ENCODE measurements at places on chromosomes 2 and 18.

GRCh38 chr2:73970850-73971471, 13.7 kb upstream of the TET3 start:
- DNase-seq: no peak

DNA sequence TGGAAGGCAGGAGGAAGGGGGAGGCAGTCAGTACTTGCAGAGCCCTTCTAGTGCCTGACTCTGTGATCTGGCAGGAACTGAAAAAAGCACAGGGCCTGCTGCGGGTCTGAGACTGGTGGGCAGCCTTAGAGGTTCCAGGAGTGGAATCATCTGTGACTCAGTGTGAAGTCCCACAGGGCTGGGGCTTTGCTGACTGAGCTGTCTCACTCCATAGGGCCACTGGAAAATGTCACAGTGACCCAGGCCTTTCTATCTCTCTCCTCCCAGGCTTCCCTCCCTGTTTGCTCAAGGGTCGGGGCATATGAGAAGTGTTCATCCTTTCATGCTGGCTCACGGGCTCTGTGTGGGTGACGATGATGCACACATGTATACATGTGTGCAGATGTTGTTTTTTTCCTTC, 47.1 kb upstream of the ZFP36L2 start:
- DNase-seq: no peak

DNA sequence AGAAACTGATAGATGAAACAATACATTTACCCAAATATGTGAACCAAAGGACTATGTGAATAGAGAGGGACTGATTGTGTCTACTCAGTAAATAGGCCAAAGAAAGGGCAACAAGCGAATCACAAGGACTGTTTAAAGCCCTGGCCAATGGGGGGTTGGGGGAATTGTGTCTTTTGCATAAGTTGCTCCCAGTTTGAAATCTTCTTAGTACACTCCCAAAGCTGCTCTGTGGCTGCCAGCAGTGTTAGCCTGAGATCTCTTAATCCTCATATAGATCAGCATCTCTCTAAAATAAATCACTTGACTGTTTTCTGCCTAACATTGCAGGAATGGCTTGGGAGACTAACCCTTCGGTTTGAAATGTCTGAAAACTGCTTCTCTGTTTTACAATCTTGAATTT, 236.4 kb downstream of the PLCL1 start:
- DNase-seq: no peak

DNA sequence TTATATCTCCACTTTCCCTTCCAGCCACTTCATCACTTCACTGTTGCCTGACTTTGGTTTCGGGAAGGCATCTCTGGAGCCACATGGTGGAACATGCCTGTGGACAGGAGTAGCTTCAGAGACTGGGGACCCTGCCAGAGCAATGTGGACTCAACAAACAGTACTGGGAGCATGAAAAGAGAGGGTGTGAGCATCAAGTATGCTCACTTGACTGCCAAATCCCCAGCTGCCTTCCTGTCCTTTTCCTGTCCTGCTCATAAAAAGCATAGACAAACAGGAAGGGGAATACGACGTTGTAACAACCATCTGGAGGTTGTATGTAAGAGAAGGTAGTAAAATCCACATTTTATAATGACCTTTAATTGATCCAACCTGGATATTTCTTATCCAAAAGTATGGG, 61.3 kb upstream of the CSRNP3 start:
- DNase-seq: no peak

- no peak for DNase-seq
Observed at GRCh38 chr2:26864226-26864625, 16.3 kb downstream of the DPYSL5 start.

GRCh38 chr18:26233208-26233607, 7.0 kb downstream of the TAF4B start:
- DNase-seq: no peak

GRCh38 chr2:31813016-31813415, 197.8 kb downstream of the MEMO1 start:
- DNase-seq: no peak

DNA sequence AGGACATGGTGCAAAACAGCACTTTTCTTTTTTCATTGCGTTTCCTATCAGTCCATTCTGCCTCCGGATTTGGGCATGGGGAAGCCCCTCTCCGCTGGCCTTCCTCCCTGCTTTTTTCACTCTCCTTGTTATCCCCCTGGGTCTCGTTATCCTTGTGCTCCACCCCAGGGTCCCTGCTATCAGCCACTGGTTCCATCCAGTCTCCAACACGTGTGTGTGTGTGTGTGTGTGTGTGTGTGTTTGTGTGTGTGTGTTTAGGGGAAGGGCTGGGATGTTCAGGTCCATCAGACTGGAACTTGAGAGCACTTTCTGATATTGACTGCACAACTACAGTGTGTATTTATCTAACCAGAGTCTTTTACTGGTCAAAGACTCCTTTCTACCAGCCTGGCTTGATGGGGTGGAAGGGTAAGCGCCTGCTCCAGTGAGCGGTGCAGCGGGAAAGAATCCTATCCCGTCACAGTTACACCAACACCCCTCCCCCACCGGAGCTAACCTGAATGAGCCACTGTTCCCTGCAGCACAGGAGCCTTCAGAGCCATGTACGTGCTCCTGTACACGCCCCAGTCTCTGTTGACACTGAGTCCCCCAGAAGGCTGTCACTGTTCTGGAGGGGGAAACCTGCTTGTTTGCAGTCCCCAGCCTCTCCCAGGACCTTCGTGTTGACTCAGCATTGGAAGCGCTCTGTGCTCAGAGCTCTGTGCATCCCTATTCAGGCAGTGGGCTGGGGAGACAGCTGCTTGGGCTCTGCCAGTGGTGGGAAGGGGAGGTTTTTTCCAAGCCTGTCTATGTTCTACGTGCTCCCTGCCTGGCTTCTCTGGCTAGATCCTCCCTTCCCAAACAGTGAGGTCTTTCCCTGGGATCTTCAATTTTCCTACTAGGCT, 4.6 kb downstream of the INHA start:
- no peak for DNase-seq

DNA sequence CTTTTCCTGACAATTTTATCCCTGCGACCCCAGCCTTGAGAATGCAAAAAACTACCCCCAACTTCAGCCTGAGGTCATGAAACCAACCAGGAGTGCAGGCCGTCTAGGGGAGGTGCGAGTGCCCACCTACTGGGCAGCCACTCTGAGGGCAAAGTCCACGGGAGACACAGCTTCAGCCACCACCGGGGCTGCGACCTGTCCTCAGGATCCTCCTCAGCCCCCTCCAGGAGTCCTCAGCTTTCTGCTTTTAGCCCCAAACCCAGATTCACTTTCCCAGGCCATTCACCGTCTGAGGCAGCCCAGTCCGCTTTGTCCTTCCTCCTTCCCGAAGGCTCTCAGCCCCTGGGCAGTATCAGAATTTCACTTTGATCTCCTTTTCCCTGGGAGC, 210.2 kb upstream of the TNP1 start:
- DNase-seq: no peak

DNA sequence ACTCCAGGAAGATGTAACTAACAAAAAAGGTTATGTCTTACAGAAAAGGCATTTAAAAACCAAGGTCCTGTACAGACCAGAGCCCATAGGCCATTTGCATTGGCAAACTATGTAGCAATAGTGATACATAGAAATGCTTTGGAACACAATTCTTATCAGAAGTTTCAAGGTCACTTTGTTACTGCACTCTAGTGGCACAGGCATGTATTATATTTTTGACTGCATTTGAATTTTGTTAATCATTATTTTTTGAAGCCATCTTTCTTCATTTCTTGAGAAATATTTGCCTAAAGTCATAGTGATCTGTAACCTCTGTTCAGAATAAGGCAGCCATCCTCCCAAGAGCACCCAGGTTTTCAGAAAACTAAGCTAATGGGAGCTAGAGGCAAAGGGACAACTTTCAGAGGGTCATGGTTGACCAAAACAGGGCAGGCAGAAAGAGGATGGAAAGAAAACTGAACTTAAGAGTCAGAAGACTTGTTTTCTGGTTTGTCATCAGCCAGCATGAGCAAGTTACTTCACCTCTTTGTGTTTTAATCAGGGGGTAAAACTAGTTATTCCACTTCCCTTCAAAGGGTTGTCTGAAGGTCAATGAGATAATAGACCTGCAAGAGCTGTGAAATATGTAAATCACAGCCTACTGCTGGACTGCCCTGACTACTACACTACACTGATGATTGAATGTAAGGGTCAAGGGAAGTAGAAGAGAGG, 41.5 kb downstream of the SLC38A11 start:
- DNase-seq: no peak

- DNase-seq: no peak
Observed at GRCh38 chr2:101157272-101157671, 6.1 kb upstream of the TBC1D8 start.

GRCh38 chr2:38203446-38203810, 127.5 kb upstream of the CYP1B1 start:
- DNase-seq: no peak

GRCh38 chr2:233791883-233792329, 13.8 kb downstream of the MROH2A start:
- DNase-seq: no peak

- no peak for DNase-seq
Observed at GRCh38 chr2:14761118-14761517, 128.6 kb downstream of the LRATD1 start.

GRCh38 chr18:48153613-48154481, 223.4 kb upstream of the SMAD2 start:
- no peak for DNase-seq

GRCh38 chr2:66445076-66445924, 10.4 kb downstream of the MEIS1 start:
- DNase-seq: no peak

GRCh38 chr2:176935543-176936102, 277.0 kb upstream of the HNRNPA3 start:
- no peak for DNase-seq

- no peak for DNase-seq
Observed at GRCh38 chr2:27494284-27494943, 586 bp downstream of the FNDC4 start.

- no peak for DNase-seq
Observed at GRCh38 chr2:140457483-140457882, 1673.3 kb downstream of the LRP1B start.

- DNase-seq: no peak
Observed at GRCh38 chr2:119008108-119008507, 66.1 kb downstream of the MARCO start.

GRCh38 chr2:200354833-200355751, 48.6 kb downstream of the SPATS2L start:
- DNase-seq: no peak

- no peak for DNase-seq
Observed at GRCh38 chr2:85184231-85184630, 51.0 kb downstream of the TCF7L1 start.

GRCh38 chr2:6872394-6872793, 5.2 kb upstream of the RSAD2 start:
- DNase-seq: no peak

DNA sequence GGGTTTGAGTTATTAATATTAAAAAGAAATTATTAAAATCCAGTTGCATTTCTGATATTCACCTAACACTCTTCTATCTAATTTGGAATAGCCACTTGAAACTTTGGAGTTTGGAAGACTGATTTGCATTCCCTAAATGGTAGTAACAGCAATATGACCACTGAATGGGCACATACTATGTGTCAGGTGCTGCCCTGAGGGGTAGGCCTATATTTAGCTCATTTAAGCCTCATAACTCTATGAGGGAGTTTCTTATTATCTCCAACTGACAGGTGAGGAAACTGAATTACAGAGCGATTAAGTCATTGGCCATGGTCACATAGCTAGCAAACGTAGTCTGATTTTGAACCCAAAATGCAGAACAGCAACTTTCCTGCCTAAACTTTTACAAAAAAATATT, 77.3 kb downstream of the VWA3B start:
- no peak for DNase-seq

- DNase-seq: no peak
Observed at GRCh38 chr2:119860924-119861323, 101.2 kb downstream of the PTPN4 start.

DNA sequence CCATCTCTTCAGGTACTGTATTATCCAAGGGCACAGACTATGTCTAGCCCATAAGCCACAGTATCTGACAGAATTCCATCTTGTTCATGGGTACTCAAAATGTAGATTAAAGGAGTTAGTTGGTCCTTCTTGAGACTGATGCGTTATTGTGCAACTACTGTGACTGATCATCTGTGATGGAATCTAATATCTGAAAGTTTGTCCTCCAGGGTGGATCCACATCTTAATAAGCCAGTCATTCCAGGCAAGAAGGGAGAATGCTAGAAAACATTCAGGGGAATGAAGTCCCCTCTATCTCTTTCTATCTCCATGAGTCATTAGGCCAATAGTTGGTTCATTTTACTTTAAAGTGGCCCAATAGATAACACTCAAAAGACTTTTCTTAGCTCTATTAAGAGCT, 252.6 kb downstream of the EXOC6B start:
- no peak for DNase-seq

DNA sequence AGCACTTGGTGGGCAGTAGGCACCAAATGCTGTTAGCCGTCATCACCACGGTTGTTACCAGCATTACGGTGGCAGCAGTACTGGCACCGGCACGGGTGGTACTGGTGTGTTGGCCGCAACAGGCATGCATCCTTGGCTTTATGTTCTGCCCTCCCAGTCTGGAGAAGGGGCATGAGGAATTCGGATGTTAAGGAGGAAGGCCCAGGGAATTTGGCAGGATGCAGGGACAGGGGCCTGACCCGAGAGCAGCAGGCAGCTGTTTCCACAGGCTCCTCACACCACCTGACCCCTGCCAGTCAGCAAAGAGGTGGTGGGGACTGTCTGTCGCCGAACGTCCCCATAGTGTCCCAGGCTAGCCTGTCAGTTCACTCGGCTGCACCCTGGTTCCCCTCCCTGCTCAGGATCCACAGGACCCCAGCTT, 79.0 kb downstream of the EDAR start:
- no peak for DNase-seq

GRCh38 chr2:232659359-232659758, 26.0 kb downstream of the EFHD1 start:
- DNase-seq: no peak

DNA sequence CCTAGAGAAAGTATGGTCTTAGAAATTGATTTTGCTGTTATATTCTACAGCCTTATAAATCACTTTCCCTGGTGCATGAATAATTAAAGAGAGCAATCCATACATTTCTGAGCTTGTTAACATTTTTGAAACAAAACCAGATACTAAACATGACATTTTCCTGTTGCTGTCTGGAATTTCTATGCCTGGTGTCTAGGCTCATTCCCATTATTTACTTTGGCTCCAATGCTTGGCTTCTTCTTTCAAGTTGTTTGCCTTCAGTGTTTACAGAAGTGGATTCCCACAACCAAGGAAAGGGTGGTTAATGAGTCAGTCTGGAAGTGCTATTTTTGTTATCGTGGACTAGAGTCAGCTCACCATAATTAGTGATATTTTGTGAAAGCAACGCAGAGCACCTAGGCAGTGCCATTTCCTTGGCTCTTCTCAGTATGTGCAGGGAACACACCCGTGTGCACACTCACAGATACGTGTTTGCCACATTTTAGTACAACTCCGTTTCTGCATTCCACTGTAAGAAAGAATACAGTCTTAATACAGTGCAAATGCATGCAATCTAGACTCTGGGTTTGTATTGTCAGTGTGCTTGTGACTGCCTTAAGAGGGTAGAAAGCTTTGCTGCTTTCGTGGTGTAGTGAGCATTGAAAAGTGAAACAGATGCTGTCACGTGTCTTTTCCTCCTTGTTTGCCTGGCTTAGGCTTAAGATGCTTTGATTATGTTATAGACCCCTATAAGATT, 185.0 kb upstream of the RASGRP3 start:
- peak; percentile 99 for DNase-seq

Measured in glomerular endothelial cell (primary cell).